ENCODE measurements at places on chromosomes 4 and X. TPM values are rescaled to one million over a fixed set of nuclear protein-coding genes. Genes with fewer than 3 reads are reported as not detected.
A peak's percentile ranks its signal among the peaks of the same experiment; 100 is the strongest.

The SPRY1 gene
- total RNA-seq: 73.7 TPM

The GAB1 gene
- total RNA-seq: 0.55 TPM

GRCh38 chr4:82293304-82293703, 80.5 kb downstream of the HNRNPD start:
- H3K4me3 ChIP-seq: no peak overlapping the region
- peaks cover 4% of the 10 kb centered on the region for H3K36me3 ChIP-seq
- H3K4me1 ChIP-seq: peaks cover 10% of the 10 kb centered on the region
- peaks cover 16% of the 10 kb centered on the region for H3K27me3 ChIP-seq
- peak overlapping the region; percentile 71 for H3K27ac ChIP-seq

- H3K4me3 ChIP-seq: no peak overlapping the region
- no peaks in the 10 kb centered on the region for H3K4me1 ChIP-seq
- DNase-seq: no peak
- no peak overlapping the region for H3K27ac ChIP-seq
- H3K36me3 ChIP-seq: no peaks in the 10 kb centered on the region
These were observed 76.5 kb upstream of the DUSP21 start for GRCh38 chrX:44767308-44767707.

- H3K36me3 ChIP-seq: peaks cover 24% of the 10 kb centered on the region
- peaks cover 34% of the 10 kb centered on the region for H3K4me1 ChIP-seq
- H3K27me3 ChIP-seq: no peaks in the 10 kb centered on the region
These were observed 543 bp downstream of the NFXL1 start for GRCh38 chr4:47913861-47914219.

GRCh38 chr4:22030307-22030706, 81.7 kb upstream of the KCNIP4 start:
- H3K4me1 ChIP-seq: no peaks in the 10 kb centered on the region
- no peaks in the 10 kb centered on the region for H3K36me3 ChIP-seq
- no peak overlapping the region for H3K27ac ChIP-seq
- H3K4me3 ChIP-seq: no peak overlapping the region
- DNase-seq: no peak

DNA sequence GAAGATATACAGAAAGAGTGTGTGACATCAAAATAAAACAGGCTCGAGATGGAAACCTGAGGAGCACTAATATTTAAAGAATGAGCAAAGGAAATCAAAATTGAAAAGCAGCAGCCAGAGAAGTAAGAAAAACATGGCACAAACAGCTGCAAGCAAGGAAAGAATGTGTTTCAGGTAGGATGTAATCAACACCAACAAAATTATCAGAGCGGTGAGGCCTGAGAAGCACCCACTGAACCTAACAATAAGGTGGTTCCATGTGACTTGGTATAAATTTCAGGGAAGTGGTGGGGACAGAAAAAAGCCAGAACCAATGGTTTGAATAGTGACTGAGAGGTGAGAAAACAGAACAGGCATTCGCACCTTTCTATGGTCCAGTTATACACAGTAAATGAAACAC, 11.5 kb downstream of the SLC39A8 start:
- no peak overlapping the region for H3K27ac ChIP-seq
- no peaks in the 10 kb centered on the region for H3K27me3 ChIP-seq
- no peak overlapping the region for H3K4me3 ChIP-seq

DNA sequence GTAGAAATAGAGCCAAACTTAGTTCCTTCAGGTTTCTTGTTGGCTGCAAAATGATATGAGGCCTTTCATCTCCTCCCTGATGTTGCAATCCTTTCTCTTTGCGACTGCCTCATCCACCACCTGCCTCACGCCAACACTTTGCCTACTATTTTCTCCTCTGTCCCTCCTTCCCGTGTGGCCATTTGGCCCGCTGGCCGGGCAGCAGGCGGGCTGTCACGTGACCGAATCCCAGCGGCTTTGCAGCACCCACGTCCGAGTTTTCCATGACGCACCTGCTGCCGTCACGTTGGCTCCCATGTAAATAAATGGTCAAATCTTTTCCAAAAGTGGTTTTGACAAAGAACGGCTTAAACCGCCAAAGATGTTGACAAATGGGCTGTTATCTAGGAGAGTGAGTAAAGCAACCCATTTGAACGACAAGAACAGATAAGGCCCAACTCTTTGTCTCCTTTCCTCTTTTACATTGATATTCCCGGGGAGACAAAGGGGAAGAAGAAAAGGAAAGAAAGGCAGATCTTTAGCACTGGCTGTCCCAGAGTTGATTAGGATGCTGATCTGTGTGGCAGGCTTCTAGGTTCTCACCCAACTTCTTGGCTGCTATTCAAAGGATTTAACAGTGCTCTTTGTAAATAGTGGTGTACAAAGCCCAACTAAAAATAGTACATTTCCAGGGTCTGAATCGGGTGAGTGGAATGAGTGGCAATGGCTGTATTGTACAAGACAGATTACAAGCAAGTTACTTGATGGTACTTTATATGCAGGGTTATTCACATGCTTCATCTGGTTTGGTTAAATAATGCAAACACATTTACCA, 174.2 kb upstream of the JADE1 start:
- no peaks in the 10 kb centered on the region for H3K36me3 ChIP-seq
- peaks cover 6% of the 10 kb centered on the region for H3K27me3 ChIP-seq
- no peak for DNase-seq
- no peaks in the 10 kb centered on the region for H3K4me1 ChIP-seq
- no peak overlapping the region for H3K4me3 ChIP-seq

DNA sequence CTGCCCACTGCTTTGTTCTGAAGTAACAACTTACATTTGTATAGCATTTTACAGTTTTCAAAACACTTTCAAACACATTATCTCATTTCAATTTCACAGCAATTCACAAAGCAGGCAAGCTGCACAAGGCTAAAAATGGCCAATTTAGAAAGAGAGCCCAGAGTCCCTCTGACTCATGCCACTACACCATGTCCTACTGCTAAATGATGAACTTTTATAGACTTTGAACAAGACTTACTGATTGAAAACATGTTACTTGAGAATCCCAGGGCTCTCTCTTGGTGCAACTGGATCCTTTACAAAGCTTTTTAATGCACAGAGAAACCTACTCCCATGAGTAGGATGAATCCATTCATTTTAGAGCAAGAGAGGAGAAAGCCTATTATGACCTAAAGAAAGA, 5.8 kb upstream of the G3BP2 start:
- DNase-seq: no peak
- H3K4me1 ChIP-seq: peaks cover 21% of the 10 kb centered on the region
- peaks cover 3% of the 10 kb centered on the region for H3K36me3 ChIP-seq

GRCh38 chrX:85108165-85108564, 104.5 kb downstream of the APOOL start:
- no peak for DNase-seq
- no peaks in the 10 kb centered on the region for H3K27me3 ChIP-seq
- H3K36me3 ChIP-seq: no peaks in the 10 kb centered on the region

Data from activated CD8-positive, alpha-beta memory T cell treated with anti-CD3 and anti-CD28 coated beads, Interleukin-2, amount 10 ng/mL, durations not matched to agents 7 days and 5 days (primary cell).